ENCODE measurements at places on chromosomes 12 and 14. TPM values are rescaled to one million over a fixed set of nuclear protein-coding genes. Genes with fewer than 3 reads are reported as not detected.

FGF23 gene
- 0.04 TPM for total RNA-seq

CAPZA3 gene
- total RNA-seq = not detected

PAX9 gene
- 0.13 TPM for total RNA-seq

HOXC10 gene
- 7.6 TPM for total RNA-seq

NUDT14 gene
- total RNA-seq = 21.9 TPM
